T-cell (primary cell): ENCODE measurements at places on chromosomes 2 and 18.

DNA sequence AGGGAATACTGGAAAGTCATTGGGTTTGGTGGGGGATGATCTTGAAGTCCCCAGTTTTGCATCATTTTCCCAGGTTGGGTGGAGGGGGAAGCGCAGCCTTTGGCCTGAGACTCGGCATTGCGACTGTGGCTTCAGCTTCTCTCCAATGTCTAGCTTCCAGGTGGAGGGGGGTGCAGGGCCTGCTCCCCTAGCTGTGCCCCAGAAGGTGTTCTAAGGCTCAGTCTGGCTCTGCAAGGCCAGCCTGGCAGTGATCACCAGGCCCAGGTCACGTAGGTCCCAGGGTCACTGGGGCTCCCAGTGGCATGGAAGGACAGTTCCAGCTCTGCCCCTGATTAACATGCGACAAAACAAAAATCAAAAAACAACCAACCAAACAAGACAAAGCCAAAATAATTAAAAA is 56.9 kb upstream of the HAAO start:
- no peak for DNase-seq
- H3K27me3 ChIP-seq, result no peaks in the 10 kb centered on the region
- no peaks in the 10 kb centered on the region for H3K4me1 ChIP-seq
- no peak overlapping the region for H3K27ac ChIP-seq
- H3K36me3 ChIP-seq, result no peaks in the 10 kb centered on the region

DNA sequence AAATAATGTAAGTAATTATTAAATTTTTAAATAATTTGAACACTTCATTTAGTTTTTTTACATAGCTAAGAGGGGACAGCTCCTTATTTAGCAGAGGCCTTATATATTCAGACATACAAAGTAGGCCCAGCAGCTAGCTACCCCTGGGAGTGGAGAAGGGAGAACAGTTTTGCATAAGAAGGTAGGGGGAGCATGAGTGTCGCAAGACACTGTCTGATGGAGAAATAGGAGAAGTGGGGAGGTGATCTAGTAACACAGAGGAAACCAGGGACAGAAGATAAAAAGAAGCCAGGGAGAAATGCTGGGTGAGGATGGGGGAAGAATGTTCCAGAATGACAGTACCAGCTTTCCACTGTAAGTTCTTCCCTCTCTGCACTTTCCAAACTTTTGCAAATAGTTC is 16.0 kb upstream of the RGPD4 start:
- no peak overlapping the region for H3K27ac ChIP-seq
- no peaks in the 10 kb centered on the region for H3K4me1 ChIP-seq

GRCh38 chr18:33051407-33051806 is 278.6 kb upstream of the KLHL14 start:
- H3K27ac ChIP-seq, result no peak overlapping the region
- DNase-seq, result no peak
- no peaks in the 10 kb centered on the region for H3K4me1 ChIP-seq
- no peaks in the 10 kb centered on the region for H3K27me3 ChIP-seq

DNA sequence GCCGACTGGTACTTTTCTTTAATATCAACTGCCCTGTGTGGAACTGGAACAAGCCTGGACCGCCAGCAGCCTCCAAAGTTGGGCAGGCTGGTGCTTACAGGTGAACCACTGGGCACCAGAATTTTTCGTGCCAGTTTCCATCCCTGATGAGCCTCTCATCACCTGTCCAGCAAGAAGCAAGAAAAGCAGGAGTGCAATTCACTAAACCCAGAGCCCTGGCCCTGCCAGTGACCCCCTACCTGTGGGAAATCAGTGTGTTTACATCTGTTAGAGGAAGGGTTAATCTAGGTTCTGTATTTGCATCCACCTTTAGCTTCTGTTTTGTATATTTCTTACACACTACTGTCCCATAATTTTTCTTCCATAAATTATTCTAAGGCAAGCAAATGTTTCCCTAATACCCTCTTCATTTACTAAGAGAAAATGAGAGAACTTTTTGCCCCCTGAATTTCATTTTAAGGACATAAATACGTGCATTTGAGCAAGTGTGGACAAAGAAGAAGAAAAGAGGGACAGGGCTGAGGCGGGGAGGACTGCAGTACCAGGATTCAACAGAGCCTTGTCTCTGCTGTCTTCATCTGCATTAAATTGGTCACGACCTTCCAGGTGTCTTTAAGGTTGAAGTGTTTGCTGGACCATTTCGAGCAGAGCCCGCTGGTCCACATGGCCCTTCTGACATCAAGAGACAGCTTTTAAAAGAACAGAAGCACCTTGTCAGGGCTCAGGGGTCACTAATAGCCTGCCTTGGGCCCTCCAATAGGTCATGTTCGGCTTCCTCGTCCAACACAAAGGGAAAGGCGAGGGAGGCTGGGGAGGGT is 763.1 kb downstream of the BCL11A start:
- H3K4me3 ChIP-seq, result no peak overlapping the region
- no peak for DNase-seq
- H3K27me3 ChIP-seq, result no peaks in the 10 kb centered on the region
- H3K36me3 ChIP-seq, result no peaks in the 10 kb centered on the region

DNA sequence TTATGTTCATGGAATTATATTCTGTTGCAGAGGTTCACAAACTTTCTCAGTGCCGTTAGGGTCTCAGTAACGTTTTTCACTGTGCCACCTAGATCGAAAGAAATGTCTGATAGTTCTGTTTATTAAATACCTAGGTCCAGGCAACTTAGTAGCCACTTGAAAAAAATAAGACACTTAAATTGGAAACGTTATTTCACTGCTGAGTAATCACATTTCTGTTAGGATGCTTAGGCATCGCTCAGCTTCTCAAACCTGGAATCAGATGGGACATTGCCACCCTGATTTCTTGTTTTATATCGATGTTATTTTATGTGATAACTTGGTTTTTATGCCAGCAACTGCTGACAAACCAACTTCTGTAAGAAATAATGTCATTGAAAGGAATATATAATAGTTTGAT is 36.0 kb downstream of the ACTR3 start:
- H3K4me1 ChIP-seq, result no peaks in the 10 kb centered on the region
- H3K27me3 ChIP-seq, result no peaks in the 10 kb centered on the region
- no peaks in the 10 kb centered on the region for H3K36me3 ChIP-seq
- DNase-seq, result no peak
- no peak overlapping the region for H3K27ac ChIP-seq
- H3K4me3 ChIP-seq, result no peak overlapping the region

DNA sequence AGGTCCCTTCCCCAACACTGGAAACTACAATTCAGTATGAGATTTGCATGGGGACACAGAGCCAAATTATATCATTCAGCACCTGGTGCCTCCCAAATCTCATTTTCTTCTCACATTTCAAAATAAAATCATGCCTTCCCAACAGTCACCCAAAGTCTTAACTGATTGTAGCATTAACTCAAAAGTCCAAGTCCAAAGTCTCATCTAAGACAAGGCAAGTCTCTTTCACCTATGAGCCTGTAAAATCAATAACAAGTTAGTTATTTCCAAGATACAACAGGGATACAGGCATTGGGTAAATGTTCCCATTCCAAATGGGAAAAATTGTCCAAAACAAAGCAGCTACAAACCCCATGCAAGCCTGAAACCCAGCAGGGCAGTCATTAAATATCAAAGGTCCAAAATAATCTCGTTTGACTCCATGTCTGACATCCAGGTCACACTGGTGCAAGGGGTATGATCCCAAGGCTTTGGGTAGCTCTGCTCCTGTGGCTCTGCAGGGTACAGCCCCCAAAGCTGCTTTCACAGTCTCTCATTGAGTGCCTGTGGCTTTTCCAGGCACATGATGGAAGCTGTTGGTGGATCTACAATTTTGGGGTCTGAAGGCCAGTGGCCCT is 1370.1 kb upstream of the DDX18 start:
- no peak for DNase-seq
- H3K27ac ChIP-seq, result no peak overlapping the region
- no peaks in the 10 kb centered on the region for H3K4me1 ChIP-seq
- no peaks in the 10 kb centered on the region for H3K36me3 ChIP-seq
- H3K4me3 ChIP-seq, result no peak overlapping the region
- no peaks in the 10 kb centered on the region for H3K27me3 ChIP-seq

DNA sequence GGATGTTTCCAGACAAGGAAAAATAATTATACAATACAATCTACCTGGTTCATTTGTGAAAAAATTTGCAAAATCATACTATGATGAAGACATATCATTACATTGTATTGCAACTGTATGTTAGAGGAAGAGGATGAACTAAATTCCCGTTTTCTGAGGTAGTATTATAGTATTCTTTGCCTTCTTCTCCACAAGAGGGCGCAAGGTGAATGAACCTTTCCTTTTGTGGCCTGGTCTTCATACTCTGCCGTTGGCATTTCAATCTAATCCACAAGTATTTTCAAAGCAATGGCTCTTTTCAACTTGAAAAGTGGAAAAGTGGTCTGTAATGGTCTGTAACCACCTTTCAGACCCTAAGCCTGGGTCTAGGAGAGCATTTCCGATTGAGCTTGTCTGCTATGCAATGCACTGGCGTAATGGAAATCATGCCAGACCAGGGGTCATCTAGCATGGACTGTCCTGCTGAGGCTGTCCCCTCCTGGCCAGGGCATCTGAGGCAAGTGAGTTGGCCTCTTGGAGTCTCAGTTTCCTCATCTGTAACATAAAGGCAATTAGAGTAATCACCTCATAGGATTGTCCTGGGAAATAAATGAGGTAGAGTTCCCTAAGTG is 30.8 kb upstream of the ZNF396 start:
- H3K27ac ChIP-seq, result no peak overlapping the region
- peaks cover 4% of the 10 kb centered on the region for H3K4me1 ChIP-seq
- no peak overlapping the region for H3K4me3 ChIP-seq
- H3K27me3 ChIP-seq, result no peaks in the 10 kb centered on the region
- no peaks in the 10 kb centered on the region for H3K36me3 ChIP-seq

- no peak for DNase-seq
- H3K27ac ChIP-seq, result no peak overlapping the region
- no peaks in the 10 kb centered on the region for H3K36me3 ChIP-seq
- peaks cover 13% of the 10 kb centered on the region for H3K27me3 ChIP-seq
- H3K4me3 ChIP-seq, result no peak overlapping the region
Measured at GRCh38 chr2:88329815-88330603, 122.5 kb downstream of the FOXI3 start.

DNA sequence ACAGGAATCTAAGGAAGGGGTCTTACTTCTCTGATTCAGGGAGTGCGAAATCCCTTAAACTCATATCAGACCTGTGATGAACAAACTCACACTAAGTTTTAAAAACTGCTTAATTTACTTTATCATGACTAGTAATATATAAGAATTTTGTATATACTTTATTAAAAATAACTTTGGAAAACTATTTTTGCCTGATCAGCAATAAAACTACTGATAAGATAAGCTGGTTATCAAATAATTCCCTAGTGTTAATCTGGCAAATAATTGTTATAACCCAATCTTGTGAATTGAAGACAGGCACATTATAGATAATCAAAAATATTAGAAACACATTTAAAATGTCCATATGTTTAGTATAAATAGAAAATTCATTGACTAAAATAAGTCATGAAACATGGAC is 23.7 kb upstream of the DSC3 start:
- H3K4me1 ChIP-seq, result no peaks in the 10 kb centered on the region
- no peak overlapping the region for H3K4me3 ChIP-seq
- no peak overlapping the region for H3K27ac ChIP-seq
- no peaks in the 10 kb centered on the region for H3K27me3 ChIP-seq
- H3K36me3 ChIP-seq, result no peaks in the 10 kb centered on the region
- no peak for DNase-seq

- H3K4me1 ChIP-seq, result no peaks in the 10 kb centered on the region
- no peak overlapping the region for H3K4me3 ChIP-seq
- peaks cover 6% of the 10 kb centered on the region for H3K27me3 ChIP-seq
- no peaks in the 10 kb centered on the region for H3K36me3 ChIP-seq
- no peak overlapping the region for H3K27ac ChIP-seq
Measured at GRCh38 chr2:151553-152334, 105.4 kb upstream of the FAM110C start.

DNA sequence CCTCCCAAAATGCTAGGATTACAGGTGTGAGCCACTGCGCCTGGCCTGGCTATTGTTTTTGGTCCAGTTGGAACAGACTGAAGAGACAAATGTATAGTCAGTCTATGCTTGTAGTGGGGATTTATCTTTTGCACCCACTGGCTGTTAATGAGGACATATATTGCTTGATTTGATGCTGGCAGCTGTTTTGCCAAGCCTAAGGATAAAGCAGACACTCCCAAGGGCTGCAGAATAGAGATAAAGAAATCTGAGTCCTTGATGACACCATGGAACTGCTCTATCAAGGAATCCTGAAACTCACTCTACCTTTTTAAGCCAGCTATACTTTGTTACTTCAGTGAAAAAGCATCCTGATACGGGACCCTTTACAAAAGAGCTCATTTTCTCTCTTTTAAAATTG is 43.1 kb upstream of the ENOSF1 start:
- H3K4me3 ChIP-seq, result no peak overlapping the region
- no peaks in the 10 kb centered on the region for H3K36me3 ChIP-seq
- no peak for DNase-seq
- H3K27ac ChIP-seq, result no peak overlapping the region
- no peaks in the 10 kb centered on the region for H3K4me1 ChIP-seq

GRCh38 chr18:10258836-10259474 is 195.5 kb upstream of the APCDD1 start:
- no peaks in the 10 kb centered on the region for H3K36me3 ChIP-seq
- H3K4me3 ChIP-seq, result no peak overlapping the region
- no peaks in the 10 kb centered on the region for H3K4me1 ChIP-seq
- no peaks in the 10 kb centered on the region for H3K27me3 ChIP-seq

- no peaks in the 10 kb centered on the region for H3K4me1 ChIP-seq
- no peak overlapping the region for H3K4me3 ChIP-seq
- H3K27me3 ChIP-seq, result no peaks in the 10 kb centered on the region
- no peak overlapping the region for H3K27ac ChIP-seq
Measured at GRCh38 chr18:25825979-25826776, 264.2 kb downstream of the SS18 start.

- DNase-seq, result no peak
- H3K27ac ChIP-seq, result no peak overlapping the region
- no peak overlapping the region for H3K4me3 ChIP-seq
- H3K36me3 ChIP-seq, result no peaks in the 10 kb centered on the region
Measured at GRCh38 chr2:11498543-11499034, 32.6 kb upstream of the E2F6 start.

DNA sequence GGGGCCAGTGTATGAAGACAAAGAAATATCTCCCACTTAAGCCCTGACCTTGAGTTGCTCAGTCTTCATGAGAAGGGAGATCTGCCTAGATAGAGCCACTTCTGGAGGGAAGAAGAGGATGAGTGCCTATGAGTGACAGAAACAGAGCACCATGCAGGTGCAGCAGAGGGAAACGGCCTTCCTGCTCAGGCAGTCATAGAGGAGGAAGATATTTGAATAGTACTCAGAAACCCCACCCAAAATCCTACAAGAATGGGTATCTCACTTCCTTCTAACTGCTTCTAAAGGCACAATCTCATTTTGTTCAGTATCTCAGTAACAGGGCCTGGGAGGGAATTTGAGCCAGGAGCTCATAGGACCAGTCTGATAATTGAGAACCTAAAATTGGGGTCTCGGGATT is 339.3 kb downstream of the ALK start:
- no peak overlapping the region for H3K4me3 ChIP-seq
- no peaks in the 10 kb centered on the region for H3K4me1 ChIP-seq
- peaks cover 9% of the 10 kb centered on the region for H3K27me3 ChIP-seq
- H3K36me3 ChIP-seq, result no peaks in the 10 kb centered on the region
- H3K27ac ChIP-seq, result no peak overlapping the region

- H3K4me3 ChIP-seq, result no peak overlapping the region
- no peak overlapping the region for H3K27ac ChIP-seq
- no peaks in the 10 kb centered on the region for H3K36me3 ChIP-seq
Measured at GRCh38 chr2:133856678-133857077, 288.4 kb upstream of the NCKAP5 start.
